ENCODE measurements at places on chromosomes 11 and 22.
A peak's percentile ranks its signal among the peaks of the same experiment; 100 is the strongest.

GRCh38 chr11:56176318-56176717, at the start of gene OR5J2:
TSS of gene OR5J2 (plus strand) at chr11:56176618. CDS start at chr11:56176618, 0 bp downstream.
- no peak for DNase-seq

DNA sequence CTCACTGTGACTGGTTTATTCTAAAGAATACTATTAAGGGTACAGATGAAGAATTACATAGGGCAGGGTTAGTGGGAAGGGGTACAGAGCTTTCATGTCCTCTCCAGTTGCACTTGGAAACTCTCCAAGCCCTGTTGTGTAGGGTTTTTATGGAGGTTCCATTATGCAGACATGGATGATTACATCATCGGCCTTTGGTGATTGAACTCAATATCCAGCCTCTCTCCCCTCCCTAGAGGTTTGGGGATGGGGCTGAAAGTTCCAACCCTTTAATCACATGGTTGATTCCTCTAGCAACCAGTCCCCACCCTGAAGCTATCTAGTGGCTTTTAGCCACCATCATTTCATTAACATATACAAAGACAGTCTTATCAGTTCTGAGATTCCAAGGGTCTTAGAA, 472.6 kb downstream of the BUD13 start:
- no peak for DNase-seq

GRCh38 chr11:10476342-10476741, 21.3 kb downstream of the AMPD3 start:
- DNase-seq: no peak

DNA sequence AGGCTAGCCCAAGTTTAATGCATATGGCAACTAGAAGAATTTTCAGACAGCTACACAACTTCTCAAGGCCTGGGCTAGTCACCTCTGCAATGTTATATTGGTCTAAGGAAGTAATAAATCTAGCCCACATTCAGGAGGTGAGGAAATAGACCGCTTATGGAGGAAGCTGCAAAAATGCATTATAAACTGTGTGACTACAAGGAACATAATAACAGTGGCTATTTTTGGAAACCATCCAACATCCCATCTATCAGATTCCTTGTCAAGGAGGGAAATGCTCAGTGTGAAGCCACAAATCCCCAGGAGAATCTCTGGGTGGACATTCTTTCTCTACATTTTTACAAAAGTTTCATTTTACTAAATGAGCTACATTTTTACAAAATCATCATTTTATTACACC, 76.1 kb downstream of the BBOX1 start:
- no peak for DNase-seq

DNA sequence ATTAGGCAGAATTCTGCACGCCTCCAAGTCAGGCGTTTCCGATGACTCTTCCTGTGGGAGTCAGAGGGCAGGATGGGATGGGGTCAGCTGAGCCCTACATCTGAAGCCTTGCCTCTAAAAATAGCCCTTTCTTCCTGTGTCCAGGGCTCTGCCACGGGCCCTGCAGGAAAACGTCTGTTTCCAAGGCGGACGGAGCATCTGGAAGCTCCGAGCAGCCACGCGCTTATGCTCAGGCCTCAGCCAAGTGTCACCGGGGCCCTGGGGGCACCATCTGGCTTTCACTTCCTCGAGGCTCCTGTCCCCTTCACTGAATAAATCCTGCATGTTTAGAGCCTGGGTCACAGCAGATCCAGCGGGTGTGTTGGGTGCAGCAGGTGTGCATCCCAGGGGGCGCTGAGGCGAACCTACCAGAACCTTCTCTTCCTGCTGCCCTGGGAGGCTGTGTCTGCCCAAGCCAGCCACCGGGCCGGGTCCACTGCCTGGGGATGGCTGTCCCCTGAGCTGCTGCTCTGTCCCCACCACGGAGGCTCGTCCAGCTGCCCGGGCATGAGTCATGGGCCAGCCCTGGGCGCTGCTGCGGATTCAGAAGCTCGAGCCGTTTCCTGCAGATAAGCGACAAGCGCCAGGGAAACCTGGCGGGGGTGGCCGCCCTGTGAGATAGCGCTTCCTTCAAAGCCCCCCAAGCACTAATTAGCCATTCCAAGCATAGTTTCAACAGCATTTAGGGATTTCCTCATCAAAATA, 32.0 kb upstream of the LINC01488 start:
- DNase-seq: peak; percentile 47

- no peak for DNase-seq
Measured at GRCh38 chr22:42946546-42947198, 68.3 kb downstream of the PACSIN2 start.

DNA sequence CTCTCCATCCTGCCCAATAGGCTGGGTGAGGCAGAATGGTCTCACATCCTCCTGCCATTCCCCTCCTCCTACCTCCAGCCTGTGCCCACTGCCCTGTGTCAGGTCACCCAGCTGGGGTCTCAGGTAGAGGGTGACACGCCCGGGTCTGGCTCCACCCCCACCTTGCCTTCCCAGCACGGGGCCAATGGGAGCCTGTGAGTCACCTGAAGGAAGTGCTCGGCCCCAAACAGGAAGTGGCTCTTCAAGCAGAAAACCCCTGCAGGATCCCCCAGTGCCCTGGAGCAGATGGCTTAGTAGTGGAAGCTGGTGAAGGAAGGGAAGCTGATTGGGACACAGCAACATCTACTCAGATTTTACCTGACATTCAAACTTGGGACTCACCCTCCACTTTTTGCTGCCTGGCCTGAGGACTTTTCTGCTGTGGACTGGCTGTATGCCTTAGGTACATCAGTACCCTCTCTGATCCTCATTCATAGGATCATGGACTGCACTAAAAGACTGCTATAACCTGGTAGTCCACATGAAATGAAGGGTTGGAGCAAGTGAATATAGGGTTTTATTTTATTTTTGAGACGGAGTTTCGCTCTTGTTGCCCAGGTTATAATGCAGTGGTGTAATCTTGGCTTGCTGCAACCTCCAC, 33.4 kb downstream of the GDPD5 start:
- peak; percentile 20 for DNase-seq

DNA sequence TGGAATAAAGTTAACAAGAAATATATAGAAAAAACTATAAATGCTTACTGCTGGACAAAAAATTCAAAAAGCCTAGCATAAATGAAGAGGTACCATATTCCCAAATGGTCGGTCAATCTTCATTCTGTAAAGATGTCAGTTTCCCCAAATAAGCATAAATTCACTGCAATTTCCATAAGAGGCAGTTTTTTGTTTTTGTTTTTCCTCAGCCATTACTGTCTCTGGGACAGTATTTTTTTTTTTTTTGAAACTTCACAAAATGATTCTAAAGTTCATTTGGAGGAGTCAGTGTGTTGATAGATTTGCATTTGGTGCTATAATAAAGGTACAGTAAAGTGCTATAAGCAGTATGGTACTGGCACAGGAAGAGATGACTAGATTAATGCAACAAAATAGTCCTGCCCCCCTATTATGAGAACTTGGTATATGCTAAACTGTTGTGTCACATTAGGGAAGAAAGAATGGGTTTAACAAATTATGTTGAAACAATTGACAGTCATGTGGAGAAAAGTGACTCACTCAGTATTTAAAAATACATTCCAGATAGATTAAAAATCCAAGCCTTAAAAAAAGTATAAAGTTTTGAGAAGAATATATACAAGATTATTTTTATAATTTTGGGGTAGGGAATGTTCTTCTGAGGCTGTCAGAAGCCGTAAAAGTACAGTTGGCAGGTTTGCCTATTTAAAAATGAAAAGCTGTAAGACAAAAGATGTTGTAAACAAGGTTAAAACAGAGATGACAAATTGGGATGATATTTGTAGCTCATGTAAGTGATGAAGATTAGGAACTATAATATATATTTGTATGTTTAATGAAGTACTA, 2.6 kb upstream of the FTH1 start:
- peak; percentile 87 for DNase-seq

GRCh38 chr22:46767249-46767985, 5.0 kb downstream of the TBC1D22A start:
- no peak for DNase-seq

DNA sequence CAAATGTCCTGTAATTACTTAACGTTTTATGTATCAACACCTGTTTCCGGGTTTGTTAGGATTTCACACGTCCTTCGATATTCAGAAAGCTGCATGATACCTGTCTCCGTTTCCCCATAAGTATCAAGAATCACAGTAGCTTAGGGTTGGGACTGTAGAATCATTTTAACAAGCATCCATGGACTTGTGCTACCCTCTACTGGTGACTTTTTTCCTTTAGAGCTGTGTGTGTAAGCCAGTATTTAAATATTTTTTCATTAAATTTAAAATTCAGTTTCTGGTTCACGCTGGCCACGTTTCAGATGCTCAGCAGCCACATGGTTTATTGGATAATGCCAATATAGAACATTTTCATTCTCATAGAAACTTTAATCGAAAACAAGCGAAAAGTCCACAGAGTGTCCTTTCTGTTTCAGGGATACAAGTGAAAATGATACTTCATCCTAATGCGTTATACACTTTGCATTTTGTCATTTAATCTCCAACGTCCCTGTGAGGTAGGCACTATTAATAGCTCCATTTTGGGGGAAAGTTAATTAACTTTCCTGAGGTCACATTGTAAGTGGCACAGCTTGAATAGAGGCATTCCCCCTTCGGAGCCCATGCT, 61.5 kb upstream of the SLC25A18 start:
- DNase-seq: peak; percentile 66

DNA sequence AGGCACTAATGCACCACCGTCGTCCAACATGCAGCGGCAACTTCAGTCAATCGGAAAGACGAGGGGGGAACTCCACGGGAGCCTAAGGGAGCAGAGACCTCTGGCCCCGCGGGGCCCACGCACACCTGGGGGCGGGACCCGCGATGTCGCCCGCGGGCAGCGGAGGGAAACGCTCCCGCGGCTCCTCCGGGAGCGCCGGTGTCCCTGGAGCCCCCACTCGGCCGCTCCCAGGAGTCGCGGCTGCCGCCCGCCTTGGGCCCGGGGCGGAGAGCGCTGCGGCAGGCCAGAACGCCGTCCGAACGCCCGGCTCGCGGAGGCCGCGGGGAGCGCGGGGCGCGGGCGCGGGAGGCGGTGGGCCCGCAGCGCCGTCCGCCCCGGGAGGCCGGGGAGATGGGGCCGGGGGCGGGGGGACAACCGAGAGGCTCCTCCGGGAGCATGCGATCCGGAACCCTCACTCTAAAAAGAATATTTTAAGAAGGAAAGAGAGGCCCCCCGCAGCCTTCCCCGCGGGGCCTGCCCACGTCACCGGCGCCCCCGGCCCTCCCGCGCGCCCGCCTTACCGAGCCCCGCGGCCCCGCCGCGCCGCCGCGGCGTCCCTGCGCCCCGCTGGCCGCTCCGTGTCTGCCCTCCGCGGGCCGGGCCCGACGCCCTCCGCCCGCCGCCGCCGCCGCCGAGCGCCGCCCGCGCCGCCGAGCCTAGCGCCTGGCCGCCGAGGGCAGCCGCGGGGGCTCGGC, 86.6 kb upstream of the ARHGAP32 start:
- DNase-seq: no peak

DNA sequence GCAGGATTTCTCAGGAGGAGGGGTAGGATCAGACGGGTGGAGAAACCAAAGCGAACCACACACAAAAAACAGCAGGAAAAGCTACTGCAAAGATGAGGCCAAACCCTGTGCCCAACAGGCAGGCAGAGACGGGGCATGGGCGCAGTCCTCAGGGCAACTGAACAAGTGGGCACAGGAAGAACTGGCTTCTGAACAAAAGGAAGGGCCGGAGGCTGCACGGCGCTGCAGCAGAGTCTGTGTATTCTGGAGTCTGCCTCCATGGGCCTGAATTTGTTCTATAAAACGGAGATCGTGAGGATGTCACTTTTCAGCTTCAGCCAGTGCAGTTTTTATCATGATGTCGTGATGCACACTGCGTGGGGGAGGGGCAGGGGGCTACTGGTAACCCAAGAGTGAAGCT, 1026.0 kb downstream of the TBC1D22A start:
- DNase-seq: no peak

DNA sequence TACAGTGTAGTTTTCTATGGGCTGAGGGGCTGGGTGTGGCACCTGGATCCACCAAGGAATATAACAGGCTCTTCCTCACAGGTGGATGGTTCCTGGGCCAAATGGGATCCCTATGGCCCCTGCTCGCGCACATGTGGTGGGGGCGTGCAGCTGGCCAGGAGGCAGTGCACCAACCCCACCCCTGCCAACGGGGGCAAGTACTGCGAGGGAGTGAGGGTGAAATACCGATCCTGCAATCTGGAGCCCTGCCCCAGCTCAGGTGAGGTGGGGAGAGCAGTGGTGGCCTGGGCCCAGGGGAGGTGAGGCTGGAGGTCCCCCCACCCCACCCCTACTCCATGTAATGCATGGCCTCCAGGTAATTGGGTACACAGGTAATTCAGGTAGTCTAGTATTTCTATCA, 20.7 kb downstream of the ADAMTS15 start:
- no peak for DNase-seq

- DNase-seq: peak; percentile 84
Measured at GRCh38 chr11:13207665-13208594, 69.7 kb upstream of the BMAL1 start.

- DNase-seq: no peak
Measured at GRCh38 chr11:17719028-17719937, at the start of gene MYOD1. TSS of gene MYOD1 (plus strand) at chr11:17719571. CDS start at chr11:17719783, 212 bp downstream.

DNA sequence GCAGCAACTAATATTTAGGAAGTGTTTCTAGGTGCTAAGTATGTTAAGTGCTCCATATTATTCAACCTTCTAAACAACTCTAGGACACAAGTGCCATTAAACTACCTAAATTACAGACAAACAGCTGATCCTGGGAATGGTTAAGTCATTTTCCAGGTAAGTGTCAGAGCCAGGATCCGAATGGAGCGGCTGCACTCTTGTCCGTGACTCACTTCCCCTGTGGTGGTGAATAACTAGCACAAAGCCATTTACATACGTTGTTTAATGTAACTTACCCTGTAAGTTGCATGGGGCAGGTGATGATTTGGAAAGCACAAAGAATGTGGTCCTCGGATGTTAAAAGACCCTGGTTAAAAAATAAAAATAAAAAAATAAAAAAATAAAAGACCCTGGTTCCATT, 8.8 kb upstream of the PRG2 start:
- DNase-seq: no peak

DNA sequence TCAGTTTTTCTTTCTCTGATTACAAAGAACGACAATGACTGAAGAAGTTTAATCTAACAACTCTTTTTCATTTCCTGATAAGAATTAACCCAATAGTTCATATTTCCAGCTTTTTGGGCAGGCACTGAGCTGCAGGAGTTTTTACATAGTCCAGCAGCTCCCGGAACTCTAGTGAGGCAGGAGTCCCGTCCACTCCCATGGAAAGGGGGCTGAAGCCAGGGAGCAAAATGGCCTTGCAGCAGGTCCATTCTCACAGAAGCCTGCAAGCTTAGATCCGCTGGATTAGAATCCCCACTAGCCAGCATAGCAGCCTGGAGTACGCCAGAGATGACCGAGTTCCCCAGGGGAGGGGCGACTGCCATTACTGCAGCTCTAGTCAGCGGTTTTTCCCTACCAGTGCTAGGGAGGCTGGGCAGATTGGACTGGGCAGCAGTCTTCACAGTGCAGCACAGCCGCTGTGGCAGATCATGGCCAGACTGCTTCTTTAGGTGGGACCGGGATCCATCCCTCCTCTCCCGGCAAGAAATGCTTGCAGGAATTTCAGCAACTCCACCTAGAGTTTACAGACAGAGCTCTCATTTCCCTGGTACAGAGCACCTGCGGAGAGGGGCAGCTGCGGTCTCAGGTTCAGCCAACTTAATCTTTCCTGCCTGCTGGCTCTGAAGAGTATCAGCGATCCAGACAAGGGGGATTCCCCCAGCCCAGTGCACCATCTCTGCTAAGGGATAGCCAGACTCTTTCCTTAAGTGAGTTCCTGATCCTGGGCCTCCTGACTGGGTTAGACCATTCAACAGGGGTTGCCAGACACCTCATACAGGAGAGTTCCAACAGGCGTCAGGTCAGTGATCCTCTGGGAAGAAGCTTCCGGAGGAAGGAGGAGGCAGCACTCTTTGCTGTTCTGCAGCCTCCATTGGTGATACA, 742 bp upstream of the CASP4 start:
- DNase-seq: peak; percentile 34

Data from IMR-90 (cell line).